ENCODE measurements at places on chromosomes 2 and 18.

DNA sequence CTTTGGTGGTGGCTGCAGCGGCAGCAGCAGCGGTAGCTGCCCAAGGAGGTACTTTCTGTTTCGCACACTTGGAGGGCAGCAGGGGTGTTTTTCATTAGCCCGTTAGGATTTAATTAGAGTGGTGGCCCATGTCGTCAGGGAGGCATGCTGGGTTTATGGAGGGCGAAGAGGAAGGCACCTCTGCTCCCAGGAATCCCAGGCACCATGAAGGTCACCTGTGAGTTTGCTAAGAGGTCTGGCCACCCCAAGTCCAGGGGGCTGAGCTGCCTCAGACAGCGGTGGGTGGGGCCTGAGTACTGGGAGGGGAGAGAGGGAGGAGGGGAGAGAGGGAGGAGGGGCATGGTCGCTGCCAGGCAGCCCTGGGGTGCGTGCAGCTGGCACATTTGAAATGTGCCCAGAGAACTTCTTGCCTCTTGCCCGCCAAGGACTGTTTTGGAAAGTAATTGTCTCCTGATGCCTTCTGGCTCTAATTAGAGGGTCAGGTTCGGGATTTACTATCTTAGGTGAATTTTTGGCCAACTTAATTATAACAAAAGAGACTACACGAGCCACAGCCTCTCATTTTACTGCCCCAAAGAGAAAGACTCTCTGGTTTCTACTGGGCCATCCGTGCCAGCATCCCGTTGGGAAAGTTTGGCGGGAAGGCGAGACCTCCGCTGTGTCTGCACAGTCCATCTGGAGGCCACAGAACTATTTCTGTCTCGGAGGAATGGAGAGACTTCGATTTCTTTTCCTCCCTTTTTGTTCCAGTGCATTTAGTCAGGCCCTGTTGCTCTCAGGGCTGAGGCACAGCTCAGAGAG is 62.0 kb downstream of the GLI2 start:
- no peak for DNase-seq

DNA sequence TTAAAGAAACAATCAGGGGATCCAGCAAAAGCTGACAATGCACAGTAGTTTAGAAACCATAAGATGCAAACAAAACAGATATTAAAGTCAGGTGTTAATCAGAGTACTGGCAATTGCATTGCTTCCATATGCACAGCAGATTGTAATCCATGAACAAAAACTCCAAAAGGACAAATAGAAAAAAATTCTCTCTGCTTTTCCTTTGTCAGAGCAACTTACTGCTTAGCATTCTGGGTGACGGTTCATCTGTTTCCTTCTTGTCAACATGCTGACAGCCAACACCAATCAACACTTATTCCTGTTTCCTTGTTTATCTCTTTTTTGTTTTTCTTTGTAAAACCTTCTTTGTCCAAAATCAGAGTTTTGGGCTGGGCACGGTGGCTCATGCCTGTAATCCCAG is 473.1 kb downstream of the XIRP2 start:
- DNase-seq = no peak

- DNase-seq = peak; percentile 31
Measured at GRCh38 chr2:121897335-121897970, 142.0 kb downstream of the TSN start.

DNA sequence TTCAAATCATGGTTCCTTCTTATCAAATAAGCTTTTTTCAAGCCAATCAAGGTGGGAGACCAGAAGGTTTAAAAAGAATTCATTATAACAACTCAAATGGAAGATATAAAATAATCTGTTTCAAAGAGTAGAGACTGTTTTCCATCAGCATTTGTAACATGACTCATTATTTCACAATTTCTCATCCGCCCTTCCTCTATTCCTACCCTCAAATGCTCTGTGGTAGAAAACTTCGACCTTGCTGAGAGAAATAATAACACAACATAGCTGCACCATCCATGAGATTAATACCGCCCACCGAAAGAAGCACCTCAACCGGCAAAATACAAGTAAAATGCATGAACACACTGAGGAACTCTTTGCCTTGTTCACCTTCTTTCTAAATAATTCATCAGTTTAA is 2039.2 kb upstream of the CELF4 start:
- DNase-seq = peak; percentile 54

DNA sequence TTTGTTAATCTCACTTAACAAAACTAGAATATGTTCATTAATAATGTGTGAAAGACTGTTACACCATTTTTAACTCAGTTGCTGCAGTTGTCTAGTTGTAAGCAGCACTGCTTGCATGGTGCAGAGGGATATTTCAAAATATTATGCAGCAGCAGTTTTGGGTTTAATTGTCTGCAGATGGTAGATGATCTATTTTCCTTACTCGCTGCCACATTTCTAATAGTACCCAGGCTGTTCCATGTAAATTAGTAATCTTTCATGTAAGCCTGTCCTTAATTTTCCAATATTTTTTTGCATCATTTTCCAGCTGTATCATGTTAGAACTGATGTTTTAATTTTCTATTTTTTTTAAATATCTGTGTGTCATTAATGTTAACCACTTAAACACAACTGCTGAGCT is 488.1 kb upstream of the RAB12 start:
- DNase-seq = peak; percentile 30

DNA sequence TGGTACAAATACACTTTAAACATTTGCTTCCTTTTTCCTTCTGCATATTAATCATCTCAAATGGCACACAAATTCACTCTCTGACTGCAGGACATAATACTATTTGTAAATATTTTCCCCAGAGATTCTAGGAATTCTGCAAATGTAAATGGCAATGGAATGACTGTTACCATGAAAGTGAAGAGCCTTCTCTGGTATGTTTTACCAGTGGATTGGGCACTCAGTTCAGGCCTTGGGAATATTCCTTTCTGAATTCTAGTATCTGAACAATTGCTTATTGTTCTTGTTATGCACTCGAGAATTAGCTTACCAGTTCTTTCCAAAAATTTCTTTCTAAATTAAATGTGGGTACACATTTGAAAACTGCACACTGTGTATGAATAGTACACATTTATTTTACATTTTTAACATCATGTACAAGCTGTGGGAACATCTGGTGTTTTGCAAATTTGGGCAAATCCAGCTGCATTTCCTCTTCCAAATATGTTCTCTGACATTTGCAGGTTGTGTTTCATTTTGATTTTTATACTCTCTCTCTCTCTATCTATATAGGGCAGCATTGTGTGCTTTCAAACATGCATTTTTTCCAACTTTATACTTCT is 289.1 kb downstream of the NBAS start:
- DNase-seq = peak; percentile 36

GRCh38 chr18:808502-808901 is 3.5 kb downstream of the YES1 start:
- DNase-seq = no peak

- DNase-seq = peak; percentile 53
Measured at GRCh38 chr18:73979742-73980141, 167.9 kb downstream of the FBXO15 start.

DNA sequence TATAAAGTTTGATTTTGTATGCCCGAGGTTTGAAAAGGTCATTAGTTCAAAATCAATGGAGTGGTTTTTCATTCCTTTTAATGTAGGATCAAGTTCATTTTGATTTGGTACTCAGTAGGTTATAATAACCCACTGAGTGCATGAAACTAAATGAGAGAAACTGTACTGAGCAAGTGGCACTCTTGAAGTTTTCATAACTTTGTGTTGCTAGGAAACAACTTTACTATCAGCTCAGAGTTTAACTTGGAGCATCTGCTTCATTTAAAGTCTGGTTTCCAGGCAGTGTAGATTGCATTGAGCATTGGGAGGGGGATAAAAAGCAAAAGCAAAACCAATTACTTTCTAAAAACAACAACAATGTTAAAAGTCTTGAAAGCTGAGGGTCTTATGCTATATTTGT is 1361.6 kb upstream of the CHAC2 start:
- DNase-seq = no peak

GRCh38 chr2:218962859-218963492 is 3.5 kb downstream of the CDK5R2 start:
- peak; percentile 64 for DNase-seq

DNA sequence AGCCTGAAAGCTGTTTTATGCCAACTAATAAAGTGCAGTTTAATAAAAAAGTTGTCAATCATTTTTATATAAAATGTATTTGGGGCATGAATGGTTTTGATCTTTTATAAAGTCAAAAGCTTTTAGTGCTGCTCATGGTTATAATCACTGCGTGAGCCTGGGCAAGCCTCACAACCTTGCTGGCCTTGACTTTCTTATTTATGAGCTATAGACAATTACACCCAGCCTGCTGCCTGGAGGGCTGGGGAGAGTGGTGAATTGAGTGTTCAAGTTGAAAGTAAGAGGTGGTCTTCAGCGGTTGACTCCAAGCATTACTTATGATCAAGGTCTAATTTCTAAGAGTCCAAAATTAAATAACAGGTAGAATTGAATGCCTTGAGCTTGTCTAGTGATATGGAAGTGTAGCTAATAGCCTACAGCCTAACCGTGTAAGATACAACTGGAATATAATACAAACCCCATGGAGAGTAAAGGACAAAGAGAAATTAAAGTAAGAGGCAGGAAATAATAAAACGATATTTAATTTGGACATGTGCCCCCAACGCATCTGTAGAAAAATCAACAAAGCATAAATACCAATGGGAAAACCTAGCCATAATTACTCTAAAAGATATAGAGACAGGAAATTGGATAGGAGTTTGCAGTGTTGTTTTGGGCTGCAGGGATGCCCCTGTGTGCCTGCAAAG is 106.0 kb upstream of the CYP1B1 start:
- DNase-seq = no peak

DNA sequence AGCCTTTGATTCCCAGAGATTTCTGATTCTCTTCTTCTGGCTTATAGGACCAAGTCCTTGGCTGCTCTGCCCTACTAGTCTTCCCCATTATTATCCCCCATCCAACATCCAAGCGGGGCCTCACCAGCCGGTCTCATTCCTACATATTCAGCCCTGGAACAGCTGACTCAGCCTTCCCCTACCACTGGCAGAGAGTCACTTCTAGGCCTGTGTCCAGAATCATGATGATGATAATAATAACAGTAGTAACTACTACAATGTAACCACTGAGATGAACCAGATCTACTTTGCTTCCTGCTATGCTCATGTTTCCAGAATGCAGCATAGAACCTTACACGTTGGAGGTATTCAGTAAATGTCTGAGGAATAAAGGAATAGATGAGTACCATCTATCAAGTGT is 295.2 kb downstream of the SRBD1 start:
- peak; percentile 73 for DNase-seq

DNA sequence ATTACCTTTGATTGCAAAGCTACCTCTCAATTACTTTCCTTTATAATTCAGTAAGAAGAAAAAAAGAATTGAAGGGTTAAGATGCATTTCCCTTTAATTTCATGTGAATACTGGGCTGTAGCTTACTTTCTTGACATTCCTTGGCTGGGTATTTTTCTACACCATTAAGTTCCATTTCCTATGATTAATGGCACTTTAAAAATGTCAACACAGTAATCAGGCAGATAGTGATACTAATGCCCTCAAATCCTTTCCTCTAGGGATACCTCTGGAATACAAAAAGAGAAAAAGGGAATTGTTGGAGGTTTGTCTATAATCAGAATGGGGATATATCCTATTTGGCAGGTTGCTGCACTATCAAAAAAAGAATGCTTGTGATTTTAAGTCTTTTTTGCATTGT is 216.9 kb downstream of the SRBD1 start:
- DNase-seq = no peak

DNA sequence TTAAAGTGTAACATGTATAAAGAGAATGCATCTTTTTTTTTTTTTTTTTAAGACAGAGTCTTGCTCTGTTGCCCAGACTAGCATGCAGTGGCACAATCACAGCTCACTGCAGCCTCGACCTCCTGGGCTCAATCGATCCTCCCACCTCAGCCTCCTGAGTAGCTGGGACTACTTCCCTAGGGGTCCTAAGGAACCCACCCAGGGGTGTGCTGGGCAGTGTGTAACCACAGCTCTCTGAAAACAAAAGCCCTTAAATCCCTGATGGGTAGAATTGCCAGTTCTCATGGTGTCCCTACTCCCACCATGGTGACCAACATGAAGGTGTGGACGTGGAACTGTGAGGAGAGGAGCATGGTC is 105.6 kb upstream of the ST3GAL5 start:
- no peak for DNase-seq

- no peak for DNase-seq
Measured at GRCh38 chr2:127039387-127040031, 67.4 kb downstream of the BIN1 start.
